ENCODE measurements at places on chromosomes 4 and X.

DNA sequence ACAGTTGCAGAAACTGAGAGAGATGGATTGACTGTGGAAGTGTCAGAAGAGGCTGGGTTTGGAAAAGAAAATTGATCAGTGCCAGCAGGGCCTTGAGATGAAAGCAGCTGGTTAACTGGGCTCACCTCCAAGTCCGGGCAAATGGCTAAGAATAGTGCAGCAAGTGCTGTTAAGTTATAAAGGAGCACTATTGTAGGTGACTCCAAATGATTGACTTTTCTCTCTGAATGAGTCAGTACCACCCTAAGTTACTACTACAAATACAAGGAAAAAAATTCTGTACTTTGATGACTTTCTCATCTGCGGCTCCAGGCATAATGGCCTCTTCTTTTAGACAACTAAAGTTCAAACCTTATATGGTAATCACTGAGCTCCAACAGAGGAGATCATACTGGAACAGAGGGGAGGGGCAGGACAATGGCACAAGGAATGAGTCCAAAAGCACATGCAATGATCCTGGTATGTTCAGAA is 733.4 kb upstream of the INTU start:
- peak; percentile 19 for DNase-seq

- DNase-seq: no peak
Observed at GRCh38 chr4:147958489-147959065, 226.7 kb downstream of the ARHGAP10 start.

- DNase-seq: no peak
Observed at GRCh38 chrX:22424122-22424915, 151.6 kb downstream of the CBLL2 start.

- no peak for DNase-seq
Observed at GRCh38 chr4:80144676-80145470, 52.4 kb upstream of the PRDM8 start.
